Articular chondrocyte of knee joint (primary cell): ENCODE measurements at places on chromosomes 16 and 17. TPM values are rescaled to one million over a fixed set of nuclear protein-coding genes. Genes with fewer than 3 reads are reported as not detected.

SPATA22 gene
- 1.3 TPM in 1 of 2 replicates, not detected in the other for total RNA-seq

PCTP gene
- 11.0 and 14.6 TPM in 2 replicates for total RNA-seq

CCL14 gene
- not detected in 2 replicates for total RNA-seq

HOXB13 gene
- total RNA-seq = under 0.01 TPM in 1 of 2 replicates, not detected in the other

MNT gene
- total RNA-seq = 10.8 and 11.5 TPM in 2 replicates

ZNF423 gene
- 1.0 and 3.4 TPM in 2 replicates for total RNA-seq

GSPT1 gene
- total RNA-seq = 119 and 129 TPM in 2 replicates

PRDM7 gene
- total RNA-seq = not detected in 2 replicates

KRTAP4-4 gene
- total RNA-seq = not detected in 2 replicates

IFT20 gene
- total RNA-seq = 52.9 and 63.3 TPM in 2 replicates

PIPOX gene
- 1.2 and 2.4 TPM in 2 replicates for total RNA-seq

AKTIP gene
- 21.3 and 22.9 TPM in 2 replicates for total RNA-seq

MT1G gene
- 0.65 TPM in 1 of 2 replicates, not detected in the other for total RNA-seq

HASPIN gene
- 2.4 and 4.1 TPM in 2 replicates for total RNA-seq

ALOX15B gene
- total RNA-seq = under 0.01 and 0.32 TPM in 2 replicates

PLA2G10 gene
- not detected in 2 replicates for total RNA-seq

CBX2 gene
- 0.22 and 0.26 TPM in 2 replicates for total RNA-seq

HBA2 gene
- total RNA-seq = not detected in 2 replicates

ARHGAP27 gene
- total RNA-seq = 2.4 and 3.9 TPM in 2 replicates

CPNE7 gene
- total RNA-seq = 0.22 and 0.26 TPM in 2 replicates

RGS9 gene
- total RNA-seq = 0.78 and 1.6 TPM in 2 replicates

PRKCB gene
- 0.11 and 0.52 TPM in 2 replicates for total RNA-seq

SMIM22 gene
- total RNA-seq = not detected in 2 replicates

VAMP2 gene
- total RNA-seq = 4.1 and 5.1 TPM in 2 replicates

TMEM88 gene
- total RNA-seq = 0.39 and 1.2 TPM in 2 replicates

CCDC57 gene
- 16.7 and 17.9 TPM in 2 replicates for total RNA-seq

ZNF771 gene
- total RNA-seq = 6.8 and 7.8 TPM in 2 replicates

KCTD19 gene
- 0.11 TPM in 1 of 2 replicates, not detected in the other for total RNA-seq

TLCD3B gene
- total RNA-seq = 0.11 and 0.26 TPM in 2 replicates

C1QTNF8 gene
- total RNA-seq = 0.65 TPM in 1 of 2 replicates, not detected in the other

CCL16 gene
- total RNA-seq = not detected in 2 replicates

NPIPA3 gene
- 0.22 and 0.52 TPM in 2 replicates for total RNA-seq

FBXW10B gene
- total RNA-seq = 1.0 and 1.6 TPM in 2 replicates

MMP28 gene
- total RNA-seq = 0.26 and 1.2 TPM in 2 replicates

CASKIN2 gene
- total RNA-seq = 9.1 and 9.6 TPM in 2 replicates

TNFRSF13B gene
- total RNA-seq = not detected in 2 replicates

SLC16A13 gene
- total RNA-seq = 0.22 and 0.52 TPM in 2 replicates
